ENCODE measurements at places on chromosomes 2 and 18. TPM values are rescaled to one million over a fixed set of nuclear protein-coding genes. Genes with fewer than 3 reads are reported as not detected.

GRCh38 chr2:75627902-75628504 lies 18.6 kb upstream of the MRPL19 start:
- peak; percentile 84 for DNase-seq

TMEM247 gene
- not detected for total RNA-seq

DNA sequence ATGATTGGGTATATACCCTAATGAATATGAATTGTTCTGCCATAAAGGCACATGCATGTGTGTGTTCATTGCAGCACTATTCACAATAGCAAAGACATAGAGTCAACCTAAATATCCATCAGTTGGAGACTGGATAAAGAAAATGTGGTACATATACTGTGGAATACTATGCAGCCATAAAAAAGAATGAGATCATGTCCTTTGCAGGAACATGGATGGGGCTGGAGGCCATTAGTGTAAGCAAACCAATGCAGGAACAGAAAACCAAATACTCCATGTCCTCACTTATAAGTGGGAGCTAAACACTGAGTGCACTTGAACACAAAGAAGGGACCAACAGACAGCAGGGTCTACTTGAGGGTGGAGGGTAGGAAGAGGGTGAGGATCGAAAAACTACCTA lies 43.2 kb downstream of the TTC39C start:
- no peak for DNase-seq

DNA sequence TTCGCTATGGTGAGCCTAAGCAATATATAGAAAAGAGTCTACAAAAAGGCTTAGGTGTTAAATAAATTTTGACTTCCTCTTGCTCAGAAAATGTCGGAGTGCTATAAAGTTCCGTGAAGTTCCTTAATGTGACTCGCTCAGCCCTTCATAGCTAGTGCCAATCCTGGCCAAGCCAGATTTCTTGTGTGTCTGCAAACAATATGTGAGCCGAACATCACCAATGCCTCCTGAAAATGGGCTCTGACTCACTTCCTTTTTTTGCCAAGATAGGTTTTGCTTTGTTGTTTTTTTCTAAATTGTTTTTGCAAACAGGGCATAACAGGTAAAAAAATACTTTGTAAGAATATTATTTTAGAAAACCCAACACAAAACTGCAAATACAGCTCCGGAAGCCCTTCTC lies 26.1 kb downstream of the CDC42EP3 start:
- peak; percentile 80 for DNase-seq

DNA sequence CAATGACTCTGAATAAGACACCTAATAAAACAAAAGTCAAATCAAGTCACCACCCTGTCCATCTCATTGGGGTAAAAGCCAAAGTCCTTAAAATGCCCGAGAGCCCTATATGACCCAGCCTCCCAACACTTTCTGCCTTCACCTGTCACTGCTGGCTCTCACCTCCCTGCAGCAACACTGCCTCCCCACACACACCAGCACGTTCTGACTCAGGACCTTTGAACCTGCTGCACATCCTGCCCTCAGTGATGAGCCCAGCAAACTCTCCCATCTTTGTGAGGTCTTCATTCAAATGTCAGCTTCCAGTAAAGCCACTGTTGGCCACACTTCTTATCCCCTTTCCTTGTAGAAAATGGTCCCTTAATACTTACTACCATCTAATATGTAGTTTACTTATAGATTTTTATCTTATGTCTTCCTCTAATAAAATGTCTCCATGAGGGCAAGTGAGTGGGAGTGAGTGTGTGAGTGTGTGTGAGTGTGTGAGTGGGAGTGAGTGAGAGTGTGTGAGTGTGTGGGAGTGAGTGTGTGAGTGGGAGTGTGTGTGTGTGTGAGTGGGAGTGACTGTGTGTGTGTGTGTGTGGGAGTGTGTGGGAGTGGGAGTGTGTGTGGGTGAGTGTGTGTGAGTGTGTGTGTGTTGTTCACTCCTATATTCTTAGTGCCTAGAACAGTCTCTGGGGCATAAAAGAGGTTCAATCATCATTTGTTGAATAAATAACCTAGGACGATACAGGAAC lies 504.7 kb downstream of the EIPR1 start:
- no peak for DNase-seq

EFR3B gene
- total RNA-seq = 0.76 TPM

GRCh38 chr2:219165058-219165911 lies 4.5 kb downstream of the SLC23A3 start:
- DNase-seq = no peak

- no peak for DNase-seq
Measured at GRCh38 chr2:72937356-72937669, 20.0 kb downstream of the EMX1 start.

DNA sequence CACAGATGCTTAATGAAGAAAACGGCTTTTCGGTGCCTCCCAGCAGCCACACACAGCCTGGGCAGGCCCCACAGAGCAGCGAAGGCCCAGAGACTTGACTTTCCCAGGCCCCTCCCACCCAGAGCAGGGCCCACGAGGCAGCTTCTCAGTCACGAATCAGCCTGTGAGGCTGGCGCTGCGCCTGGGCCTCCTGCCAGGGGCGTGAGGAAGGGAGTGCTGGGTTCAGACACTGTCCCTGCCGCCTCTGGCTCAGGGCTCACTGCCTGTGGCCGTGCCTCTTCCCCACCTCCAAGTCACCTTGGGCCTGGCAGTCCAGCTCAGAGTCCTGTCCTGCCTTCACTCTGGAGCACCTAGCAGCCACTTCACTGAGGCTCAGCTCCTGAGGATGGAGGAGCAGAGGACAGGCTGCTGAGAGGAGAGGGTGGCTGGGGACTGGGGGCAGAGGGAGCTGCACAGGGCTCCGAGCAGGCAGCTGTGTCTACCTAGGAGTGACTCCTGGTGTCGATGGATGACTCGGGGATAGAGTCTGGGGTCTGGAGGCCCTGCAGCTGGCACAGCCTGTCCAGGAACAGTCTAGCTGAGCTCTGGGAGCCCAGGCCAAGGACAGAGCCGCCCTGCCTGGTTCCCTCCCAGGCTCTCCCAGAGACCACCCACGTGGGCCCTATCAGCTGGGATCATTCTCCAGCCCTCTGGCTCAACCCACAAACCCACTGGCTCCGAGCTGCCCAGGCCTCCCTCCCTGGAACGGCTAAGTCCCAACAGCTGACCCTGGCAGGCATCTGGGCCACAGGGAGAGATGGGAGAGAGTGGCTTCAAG lies 36.4 kb upstream of the FOSL2 start:
- peak; percentile 93 for DNase-seq

REG3A gene
- total RNA-seq = not detected

DNA sequence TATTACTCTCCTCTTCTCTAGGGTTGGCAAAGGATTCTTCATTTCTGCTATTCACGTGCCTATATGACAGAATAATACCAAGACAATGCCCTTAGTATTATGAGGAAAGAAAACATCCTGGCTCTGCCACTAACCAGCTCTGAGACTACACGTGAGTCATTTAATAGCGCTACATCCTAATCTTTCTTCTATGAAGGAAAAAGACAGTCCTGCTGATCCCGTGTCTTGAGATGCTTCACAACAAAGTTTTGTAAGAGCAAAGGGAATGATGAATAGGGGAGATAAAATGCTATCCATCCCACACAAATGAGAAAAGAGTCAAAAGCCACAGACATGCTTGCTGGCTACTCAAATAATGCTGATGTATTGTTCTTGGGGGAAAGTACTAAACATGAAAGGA lies 152.8 kb downstream of the PID1 start:
- DNase-seq = no peak

SNED1 gene
- total RNA-seq = 36.2 TPM

RDH14 gene
- 29.8 TPM for total RNA-seq

- no peak for DNase-seq
Measured at GRCh38 chr2:181376442-181376841, 80.7 kb upstream of the ITGA4 start.

All from GM23248 (cell line).